ENCODE measurements at places on chromosomes 3 and 15.
A peak's percentile ranks its signal among the peaks of the same experiment; 100 is the strongest.

- DNase-seq, result no peak
Measured at GRCh38 chr15:33371159-33371558, 60.4 kb downstream of the RYR3 start.

- DNase-seq, result no peak
Measured at GRCh38 chr3:177705976-177706823, 508.9 kb upstream of the TBL1XR1 start.

- DNase-seq, result no peak
Measured at GRCh38 chr15:98127586-98127985, 167.1 kb downstream of the ARRDC4 start.

DNA sequence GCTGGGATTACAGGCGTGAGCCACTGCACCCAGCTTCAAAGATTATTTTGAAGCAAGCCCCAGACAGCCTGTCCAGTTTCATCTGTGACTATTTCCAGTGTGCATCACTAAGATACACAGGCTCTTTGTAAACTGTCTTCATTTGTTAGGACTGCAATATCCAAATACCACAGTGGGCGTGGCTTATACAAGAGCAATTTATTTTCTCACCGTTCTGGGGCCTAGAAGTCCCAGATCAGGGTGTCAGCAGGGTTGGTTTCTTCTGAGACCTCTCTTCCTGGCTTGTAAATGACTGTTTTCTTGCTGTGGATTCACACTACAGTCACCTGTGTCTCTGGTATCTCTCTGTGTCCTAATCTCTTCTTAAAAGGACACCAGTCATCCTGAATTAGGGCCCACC is 59.7 kb downstream of the RLBP1 start:
- DNase-seq, result no peak

DNA sequence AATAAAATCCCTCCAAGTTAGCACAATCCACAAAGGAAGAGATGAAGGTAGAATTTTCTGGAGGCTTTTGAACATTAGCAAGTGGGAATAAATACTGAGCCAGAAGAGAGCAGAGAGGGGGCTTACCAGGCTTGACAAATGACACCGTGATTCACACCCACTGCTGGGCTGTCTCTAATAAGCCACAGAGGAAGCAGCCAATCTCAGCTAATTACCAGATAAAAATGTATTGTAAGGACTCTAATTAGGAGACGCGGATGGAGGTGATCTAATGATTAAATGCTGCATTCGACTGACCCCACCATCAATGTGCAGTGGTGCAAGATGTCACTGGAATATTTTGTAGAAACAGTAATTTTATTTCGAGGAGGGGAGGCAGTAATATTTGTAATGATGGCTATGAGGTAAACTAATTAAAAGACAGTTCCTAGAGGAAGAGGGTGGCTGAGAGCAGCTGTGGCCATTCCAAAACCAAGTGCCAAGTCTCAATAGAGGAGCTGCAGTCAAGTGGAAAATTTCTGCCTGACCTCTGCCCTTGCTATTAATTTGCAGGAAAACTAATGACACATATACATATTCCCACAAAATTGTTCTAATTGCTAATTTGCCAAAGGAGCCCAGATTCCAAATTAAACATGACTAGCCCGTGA is 602.2 kb downstream of the FOXP1 start:
- DNase-seq, result no peak

GRCh38 chr3:127233371-127233770 is 40.4 kb downstream of the PRR23E start:
- DNase-seq, result no peak

DNA sequence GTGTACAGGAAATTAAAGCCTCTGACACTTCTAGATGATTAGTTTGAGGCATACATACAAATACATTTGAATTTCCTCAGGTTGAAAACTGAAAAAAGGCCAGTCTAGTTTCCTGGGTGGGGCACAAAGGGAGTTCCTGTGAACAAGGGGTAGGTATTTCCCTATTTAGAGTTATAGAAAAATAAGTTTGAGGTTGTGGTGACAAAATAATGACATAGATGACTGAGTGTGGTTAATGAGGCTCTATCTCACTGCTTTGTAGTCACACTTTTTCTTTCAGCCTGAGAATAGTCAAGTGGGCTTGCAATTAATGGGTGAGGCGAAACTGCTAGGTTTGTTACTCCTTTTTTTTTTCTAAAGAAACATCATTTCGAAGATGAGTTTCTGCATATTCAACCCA is 4.3 kb downstream of the SLCO3A1 start:
- DNase-seq, result peak; percentile 44

GRCh38 chr3:38029400-38030125 is at the start of gene PLCD1:
TSS of gene PLCD1 (minus strand) at chr3:38029642. CDS start at chr3:38029539, 103 bp downstream.
- DNase-seq, result peak; percentile 42

- DNase-seq, result no peak
Measured at GRCh38 chr3:183353421-183353820, 75.0 kb downstream of the MCF2L2 start.

- no peak for DNase-seq
Measured at GRCh38 chr3:16932877-16933276, 48.1 kb downstream of the PLCL2 start.

GRCh38 chr3:188060840-188061544 is 93.0 kb upstream of the LPP start:
- DNase-seq, result peak; percentile 67

GRCh38 chr3:127342735-127343134 is 54.9 kb upstream of the PRR20G start:
- DNase-seq, result no peak

GRCh38 chr15:70892912-70893560 is 410 bp downstream of the LRRC49 start:
- no peak for DNase-seq

DNA sequence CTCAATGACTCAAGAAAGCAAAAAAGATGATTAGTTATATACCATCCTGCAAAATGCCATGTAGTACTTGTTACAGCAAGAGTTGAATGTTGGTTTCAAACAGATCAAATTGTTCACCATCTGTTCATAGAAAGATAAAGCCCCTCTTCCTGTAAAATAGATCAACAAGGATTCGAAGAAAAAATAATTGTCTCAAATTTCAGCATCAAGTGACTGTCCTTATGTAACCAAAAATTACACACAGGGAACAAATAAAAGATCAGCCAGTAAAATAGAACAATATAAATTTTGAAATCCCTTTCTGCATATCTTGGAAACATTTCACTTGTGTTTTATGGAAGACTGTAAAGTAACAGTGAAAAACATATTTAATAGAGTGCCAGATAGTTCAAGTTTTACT is 165.1 kb upstream of the STAC start:
- DNase-seq, result no peak

DNA sequence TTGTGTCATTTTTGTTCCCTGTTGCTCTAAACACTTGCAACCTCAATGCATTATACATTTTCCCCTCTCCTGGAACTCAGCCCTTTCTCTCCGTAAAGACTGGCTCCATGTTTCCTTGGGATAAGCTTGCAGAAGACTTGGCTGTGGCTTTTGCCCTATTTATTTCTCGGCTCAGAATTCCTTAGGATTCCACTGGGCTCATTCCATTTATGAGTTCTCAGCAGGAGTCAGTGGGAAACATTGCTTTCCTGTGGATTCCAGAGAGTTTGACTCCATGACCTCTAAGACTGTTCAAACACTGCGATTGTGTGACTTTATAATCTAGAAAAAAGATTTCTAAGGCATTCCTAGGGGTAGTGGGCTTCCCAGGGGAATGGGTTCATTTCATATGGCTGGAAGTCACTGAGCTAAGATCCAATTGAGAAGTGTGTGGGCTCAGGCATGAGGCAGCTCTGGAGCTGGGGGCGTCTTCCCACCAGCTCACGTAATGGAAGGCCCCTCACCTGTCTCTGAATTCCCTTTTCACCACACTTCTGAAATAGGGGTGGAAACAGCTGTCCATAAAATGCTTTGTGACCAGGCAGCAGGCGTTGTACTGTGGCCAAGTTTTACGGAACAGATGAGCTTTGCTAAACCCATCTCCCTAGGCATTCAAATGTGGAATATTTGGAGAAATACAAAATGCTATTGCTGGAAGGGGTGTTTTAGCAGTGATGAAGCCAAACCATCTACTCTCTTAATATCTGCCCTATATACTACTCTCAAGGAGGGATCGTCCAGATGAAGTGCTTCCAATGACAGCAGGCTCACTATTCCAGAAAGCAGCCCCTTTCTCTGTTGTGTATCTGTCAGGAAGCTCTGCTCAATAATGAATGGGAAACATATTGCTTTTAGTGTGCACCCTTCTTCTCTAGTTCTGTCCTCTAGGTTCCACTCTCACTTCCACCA is 91.8 kb upstream of the BCL6 start:
- no peak for DNase-seq

DNA sequence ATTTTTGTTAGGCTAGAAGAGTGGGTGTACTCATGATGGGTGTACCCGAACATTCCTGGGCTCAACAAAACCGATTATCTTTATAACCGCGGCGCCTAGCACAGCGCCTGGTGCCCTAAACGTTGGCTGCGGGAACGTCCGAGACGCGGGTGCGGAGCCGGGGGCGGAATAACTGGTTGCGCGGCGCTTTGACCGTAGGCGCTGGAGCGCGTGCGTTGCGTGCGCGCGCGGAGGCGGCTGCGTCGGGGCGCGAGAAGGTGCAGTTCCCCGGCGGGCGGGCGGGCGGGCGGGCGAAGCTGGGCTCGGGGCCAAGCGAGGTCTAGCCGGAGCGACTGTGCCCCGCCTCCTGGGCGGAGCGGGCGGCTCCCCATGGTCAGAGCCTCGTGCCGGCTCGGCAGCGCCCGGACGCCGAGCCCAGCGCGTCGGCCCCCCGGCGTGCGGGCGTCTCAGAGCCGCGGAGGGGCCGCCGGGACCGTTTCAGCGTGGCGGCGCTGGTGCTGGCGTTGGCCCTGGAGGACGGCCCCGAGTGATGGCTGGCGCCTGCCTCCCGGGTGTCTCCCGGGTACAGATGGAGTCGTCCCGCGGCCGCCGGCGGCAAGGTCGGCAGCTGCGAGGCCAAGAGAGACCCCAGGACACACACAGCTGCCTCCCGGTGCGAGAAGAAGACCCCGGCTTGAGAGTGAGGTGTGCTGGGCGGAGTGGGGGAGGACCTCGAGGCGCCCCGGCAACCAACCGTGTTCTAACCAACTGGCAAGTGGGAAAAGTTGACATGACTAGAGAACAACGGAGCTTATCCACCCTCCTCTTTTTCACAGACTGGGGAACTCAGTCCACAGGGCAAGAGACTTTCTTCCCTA is at the start of gene PLAAT1:
TSS of gene PLAAT1 (plus strand) at position 373 of the 857 bp plus-strand sequence. CDS start 14,429 bp downstream, outside the sequence.
- no peak for DNase-seq

GRCh38 chr3:66662894-66663293 is 162.1 kb upstream of the LRIG1 start:
- DNase-seq, result no peak
